ENCODE measurements at places on chromosomes 6 and 20. TPM values are rescaled to one million over a fixed set of nuclear protein-coding genes. Genes with fewer than 3 reads are reported as not detected.

Gene GMPR
- 39.7 TPM for polyA plus RNA-seq

Gene HFE
- polyA plus RNA-seq: 16.9 TPM

Gene SMIM8
- polyA plus RNA-seq: 11.3 TPM

Gene E2F1
- polyA plus RNA-seq: 9.8 TPM

Gene SLC12A5
- polyA plus RNA-seq: 1.6 TPM

Gene COQ3
- 9.1 TPM for polyA plus RNA-seq

Gene CLDN20
- 0.63 TPM for polyA plus RNA-seq

Gene OXT
- polyA plus RNA-seq: 0.39 TPM

Gene KIFC1
- 27.5 TPM for polyA plus RNA-seq

Gene CYP39A1
- polyA plus RNA-seq: 3.0 TPM

Gene LTB
- 1.1 TPM for polyA plus RNA-seq

All from muscle of arm (tissue), 14 donors.